ENCODE measurements at places on chromosomes 4 and X. TPM values are rescaled to one million over a fixed set of nuclear protein-coding genes. Genes with fewer than 3 reads are reported as not detected.

MAGEA8 gene
- total RNA-seq, result not detected

SFRP2 gene
- not detected for total RNA-seq

ZFP42 gene
- 0.07 TPM for total RNA-seq

SEPSECS gene
- total RNA-seq, result 10.8 TPM

CYBB gene
- not detected for total RNA-seq

ELOVL6 gene
- 9.2 TPM for total RNA-seq

FHDC1 gene
- 0.13 TPM for total RNA-seq

TMEM156 gene
- total RNA-seq, result 1.0 TPM

ARMCX2 gene
- 47.0 TPM for total RNA-seq

SLC6A14 gene
- total RNA-seq, result not detected

POU4F2 gene
- total RNA-seq, result not detected
